ENCODE measurements at places on chromosomes 7 and 10.
A peak's percentile ranks its signal among the peaks of the same experiment; 100 is the strongest.

GRCh38 chr7:69932034-69932628 is 333.9 kb downstream of the AUTS2 start:
- DNase-seq = peak; percentile 88

GRCh38 chr10:11440250-11441150 is 170.9 kb downstream of the USP6NL start:
- DNase-seq = no peak

GRCh38 chr10:95462740-95463667 is 98.2 kb downstream of the SORBS1 start:
- peak; percentile 85 for DNase-seq

- no peak for DNase-seq
Observed at GRCh38 chr7:45720989-45721388, 146.8 kb downstream of the ADCY1 start.

- no peak for DNase-seq
Observed at GRCh38 chr10:133079836-133080682, 7.7 kb upstream of the ADGRA1 start.

- DNase-seq = no peak
Observed at GRCh38 chr7:48473205-48473865, 302.1 kb downstream of the ABCA13 start.

DNA sequence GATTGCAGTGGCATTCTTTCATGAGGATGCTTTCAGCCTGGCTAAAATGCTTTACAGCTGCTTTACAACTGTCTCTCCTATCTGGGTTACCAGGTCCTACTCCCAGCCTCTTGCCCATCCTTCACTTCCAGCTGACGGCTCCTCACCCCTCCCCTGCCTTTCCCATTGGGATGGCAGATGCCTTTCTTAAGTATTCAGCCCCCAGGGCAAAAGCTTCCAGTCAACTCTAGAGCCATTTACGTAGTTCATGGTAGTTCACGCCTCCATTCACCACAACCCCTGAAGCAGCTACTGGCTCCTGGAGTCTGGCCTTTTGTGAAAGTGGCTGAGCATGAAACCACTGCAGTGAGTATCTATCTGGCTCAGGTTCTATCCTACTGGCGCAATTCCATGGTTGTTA is 17.2 kb upstream of the BMPER start:
- DNase-seq = no peak

DNA sequence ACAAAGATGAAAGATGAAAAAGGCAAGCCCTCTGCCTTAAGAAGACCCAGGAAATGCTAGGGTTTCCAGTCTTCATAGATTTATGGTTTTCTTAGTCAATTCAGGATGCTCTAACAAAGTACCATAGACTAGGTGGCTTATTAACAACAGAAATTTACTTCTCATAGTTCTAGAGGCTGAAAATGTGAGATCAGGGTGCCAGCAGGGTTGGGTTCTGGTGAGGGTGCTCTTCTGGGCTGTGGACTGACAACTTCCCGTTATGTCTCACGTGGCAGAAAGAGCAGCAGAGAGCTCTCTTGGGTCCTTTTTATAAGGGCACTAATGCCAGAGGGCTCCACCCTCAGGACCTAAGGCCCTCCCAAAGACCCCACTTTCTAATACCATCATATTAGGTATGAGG is 23.7 kb downstream of the ELMO1 start:
- no peak for DNase-seq

DNA sequence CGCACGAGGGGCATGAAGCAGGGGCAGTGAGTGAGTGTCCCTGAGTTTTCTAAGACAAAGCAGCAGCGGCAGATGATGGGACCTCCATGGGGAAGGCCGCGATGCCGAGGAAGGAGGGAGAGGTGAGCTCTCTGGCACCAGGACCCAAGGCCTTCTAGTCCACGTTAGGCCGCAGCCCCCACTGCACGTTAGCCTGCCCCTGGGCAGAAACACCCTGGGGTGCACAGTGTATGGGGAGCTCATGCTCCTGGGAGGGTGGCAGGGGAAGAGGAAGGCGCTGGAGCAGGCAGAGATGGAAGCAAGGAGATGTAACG is 97.3 kb upstream of the IKZF1 start:
- DNase-seq = no peak

- DNase-seq = no peak
Observed at GRCh38 chr10:36573246-36573645, 552.2 kb upstream of the ANKRD30A start.

Measured in brain (organoid and tissue), 16 donors.